T-helper 9 cell (primary cell): ENCODE measurements at places on chromosomes 6 and 20.

GRCh38 chr6:137323860-137324259 lies 104.7 kb upstream of the IFNGR1 start:
- DNase-seq: no peak

DNA sequence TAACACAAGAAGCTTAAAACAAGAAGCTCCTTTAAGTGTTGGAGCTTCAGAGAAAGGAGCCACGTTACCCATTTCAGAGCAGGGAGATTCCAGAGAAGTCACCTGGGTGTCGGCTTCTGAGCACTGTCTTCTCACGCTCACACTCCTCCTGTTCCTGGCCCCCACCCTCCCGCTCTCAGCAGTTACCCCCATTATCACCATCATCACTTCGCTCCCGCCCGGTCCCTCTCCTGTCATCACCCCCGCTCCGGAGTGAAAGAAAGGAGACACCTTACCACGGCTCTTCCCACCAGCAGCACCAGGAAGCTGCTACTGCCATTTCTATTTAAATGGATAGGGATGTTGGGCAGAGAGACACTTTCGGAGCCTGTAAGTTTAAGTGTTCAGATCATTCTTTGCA lies 123.9 kb downstream of the GMPR start:
- no peak for DNase-seq

- no peak for DNase-seq
Measured at GRCh38 chr6:37557645-37558114, 58.0 kb upstream of the CCDC167 start.

- no peak for DNase-seq
Measured at GRCh38 chr6:129593233-129593564, 116.8 kb downstream of the ARHGAP18 start.

- no peak for DNase-seq
Measured at GRCh38 chr6:119129148-119129967, 50.9 kb upstream of the FAM184A start.

- no peak for DNase-seq
Measured at GRCh38 chr6:4318321-4318720, 182.9 kb upstream of the ECI2 start.

DNA sequence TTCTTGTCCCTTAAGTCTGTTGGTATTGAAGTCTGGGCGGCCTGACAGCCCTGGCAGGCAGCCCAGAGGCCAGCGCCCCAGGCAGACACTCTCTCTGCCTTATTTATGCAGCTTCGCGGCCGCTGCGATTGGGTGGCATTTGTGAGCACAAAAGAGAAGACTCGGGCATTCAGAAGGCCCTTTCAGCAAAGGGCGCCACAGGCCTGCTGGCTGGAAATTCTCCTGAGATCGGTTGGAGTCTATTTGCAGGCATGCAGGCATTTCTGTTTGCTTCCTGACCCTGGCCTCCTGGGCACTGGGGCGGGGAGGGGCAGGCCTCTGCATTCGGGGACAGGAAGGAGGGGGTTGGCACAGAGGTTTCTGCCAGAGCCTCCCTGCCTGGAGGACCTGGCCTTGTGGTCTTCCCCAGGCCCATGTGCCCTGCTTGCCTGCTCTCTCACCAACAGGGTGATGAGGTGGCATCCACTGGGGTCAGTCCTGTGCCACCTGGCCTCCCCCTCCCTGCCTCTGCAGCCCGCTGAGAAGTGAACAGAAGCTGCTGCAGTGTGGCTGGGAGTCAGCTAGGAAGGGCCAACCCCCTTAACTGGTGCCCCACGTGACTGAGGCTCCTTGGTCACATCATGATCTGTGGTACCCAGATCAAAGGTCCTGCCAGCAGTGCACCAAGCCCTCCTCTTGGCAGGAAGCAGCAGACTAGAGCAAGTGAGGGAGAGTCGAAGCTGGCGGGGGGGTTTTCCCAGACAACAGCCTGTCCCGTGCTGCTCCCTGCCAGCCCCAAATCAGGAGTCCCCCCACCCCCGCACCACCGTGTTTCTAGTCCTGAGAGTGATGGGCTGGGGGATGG lies 16.6 kb upstream of the CCDC167 start:
- peak; percentile 89 for DNase-seq

- no peak for DNase-seq
Measured at GRCh38 chr6:169813969-169814368, 62.5 kb downstream of the ERMARD start.

DNA sequence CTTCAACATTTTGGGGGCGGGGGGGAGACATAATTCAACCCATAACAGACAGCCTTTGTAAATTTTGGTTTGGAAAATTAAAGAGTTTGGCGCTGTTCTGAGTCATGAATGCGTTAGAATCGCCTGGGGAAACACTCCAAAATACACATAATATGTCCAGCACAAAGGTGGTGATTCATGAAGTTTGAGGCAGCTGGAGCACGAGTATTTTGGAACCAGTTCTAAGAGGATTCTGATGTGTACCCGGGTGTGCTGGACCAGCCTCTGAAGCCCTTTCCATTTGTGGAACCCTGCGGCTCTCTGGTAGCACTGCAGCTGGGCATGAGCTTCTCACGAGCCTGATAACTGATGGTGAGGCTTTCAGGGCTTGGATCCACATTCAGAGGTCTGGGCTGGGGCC lies 4.7 kb downstream of the GMPR start:
- no peak for DNase-seq

DNA sequence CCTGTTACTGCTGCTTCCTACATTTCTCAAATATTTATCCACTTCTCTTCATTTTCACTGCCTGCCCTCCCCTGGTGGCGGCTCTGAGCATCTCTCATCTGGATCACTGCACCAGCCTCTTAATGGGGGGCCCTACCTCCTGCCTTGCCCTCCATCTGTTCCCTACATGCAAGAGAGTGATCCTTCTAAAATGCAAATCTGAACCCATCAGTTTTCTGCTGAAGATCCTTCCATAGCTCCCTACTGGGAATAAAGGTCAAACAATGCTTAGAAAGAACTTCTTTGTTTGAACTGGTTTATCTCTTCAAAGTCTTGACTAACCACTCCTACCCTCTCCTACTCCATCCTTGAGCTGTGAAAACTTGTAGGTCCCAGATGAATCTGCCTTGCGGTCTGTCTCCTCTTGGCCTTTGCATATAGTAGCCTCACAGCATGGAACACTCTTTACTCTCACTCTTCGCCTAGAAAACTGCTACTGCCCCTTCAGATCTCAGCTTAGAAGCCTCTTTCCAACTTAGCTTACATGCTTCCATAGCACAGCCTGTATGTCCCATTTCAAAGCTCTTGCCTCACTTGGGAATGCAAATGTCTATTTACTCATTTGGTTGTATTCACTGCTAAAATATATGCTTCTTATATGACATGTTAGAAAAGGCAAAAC lies 119.3 kb downstream of the QRSL1 start:
- no peak for DNase-seq

DNA sequence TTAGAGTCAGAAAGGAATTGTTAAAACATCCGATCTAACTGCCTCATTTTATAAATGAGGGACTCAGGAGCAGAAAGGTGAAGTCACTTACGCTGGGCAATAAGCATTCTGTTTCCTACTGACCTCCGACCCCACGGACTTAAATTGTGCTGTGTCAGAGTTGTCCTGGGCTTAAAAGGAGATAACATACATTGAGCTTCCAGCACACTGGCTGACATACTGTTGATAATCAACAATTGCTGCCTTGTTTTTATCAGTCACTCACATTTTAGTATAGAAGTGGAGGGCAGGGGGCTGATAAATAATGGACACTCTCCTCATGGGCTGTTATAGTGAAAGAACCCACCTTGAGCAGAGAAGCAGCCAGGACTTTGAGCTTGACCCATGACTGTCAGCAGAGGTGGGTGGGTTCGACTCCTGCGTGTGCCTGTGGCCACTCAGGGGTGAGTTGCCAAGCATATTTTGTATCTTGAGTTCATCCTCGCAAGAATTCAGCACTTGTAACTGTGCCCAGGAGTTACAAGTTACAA lies 166.5 kb upstream of the JARID2 start:
- no peak for DNase-seq
